Hippocampal formation (tissue), 2 donors: ENCODE measurements at places on chromosomes 2 and 18.

DNA sequence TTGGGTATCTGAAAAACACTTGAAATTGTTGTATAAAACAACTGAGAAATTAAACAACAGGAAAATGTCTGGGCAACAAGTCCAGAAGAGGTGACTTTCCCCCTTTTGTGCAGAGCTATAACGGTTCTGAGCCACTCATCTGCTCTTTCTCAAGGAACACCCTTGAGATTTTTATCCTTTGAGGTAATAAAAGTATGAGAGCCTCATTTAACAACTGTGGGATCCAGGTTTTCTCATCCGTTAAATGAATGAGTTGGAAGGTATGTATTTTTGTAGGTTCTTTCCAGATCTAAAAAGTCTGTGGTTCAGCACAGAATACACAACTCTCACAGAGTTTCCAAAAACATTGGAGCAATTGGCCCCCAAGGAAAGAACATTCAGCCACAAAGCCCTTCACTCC lies 93.0 kb downstream of the ANKRD44 start:
- no peak for DNase-seq

GRCh38 chr18:64747803-64748202 lies 598.9 kb upstream of the LINC00305 start:
- no peak for DNase-seq

- DNase-seq = no peak
These were observed 428.9 kb upstream of the NETO1 start for GRCh38 chr18:73296686-73297085.

GRCh38 chr2:11764359-11764758 lies 17.9 kb downstream of the LPIN1 start:
- DNase-seq = no peak

DNA sequence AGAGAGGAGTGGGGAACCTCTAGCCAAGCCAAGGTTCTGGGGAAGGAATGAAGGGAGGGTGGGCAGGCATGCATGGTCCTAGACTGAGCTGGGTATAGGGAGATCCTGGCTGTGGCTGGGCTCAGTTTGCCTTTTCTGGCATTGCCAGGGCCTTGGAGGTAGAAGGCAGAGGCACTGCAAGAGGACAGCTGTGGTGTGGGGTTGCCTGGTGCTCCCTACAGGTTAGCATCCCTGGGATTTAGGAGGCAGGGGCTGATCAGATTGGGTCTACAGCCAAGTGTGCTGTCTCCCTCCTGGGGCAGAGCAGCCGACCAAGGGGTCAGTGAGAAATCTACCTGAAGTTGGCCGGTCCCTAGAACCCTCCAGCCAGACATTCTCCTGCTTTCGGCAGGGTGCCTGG lies 15.9 kb downstream of the ABCG8 start:
- no peak for DNase-seq

DNA sequence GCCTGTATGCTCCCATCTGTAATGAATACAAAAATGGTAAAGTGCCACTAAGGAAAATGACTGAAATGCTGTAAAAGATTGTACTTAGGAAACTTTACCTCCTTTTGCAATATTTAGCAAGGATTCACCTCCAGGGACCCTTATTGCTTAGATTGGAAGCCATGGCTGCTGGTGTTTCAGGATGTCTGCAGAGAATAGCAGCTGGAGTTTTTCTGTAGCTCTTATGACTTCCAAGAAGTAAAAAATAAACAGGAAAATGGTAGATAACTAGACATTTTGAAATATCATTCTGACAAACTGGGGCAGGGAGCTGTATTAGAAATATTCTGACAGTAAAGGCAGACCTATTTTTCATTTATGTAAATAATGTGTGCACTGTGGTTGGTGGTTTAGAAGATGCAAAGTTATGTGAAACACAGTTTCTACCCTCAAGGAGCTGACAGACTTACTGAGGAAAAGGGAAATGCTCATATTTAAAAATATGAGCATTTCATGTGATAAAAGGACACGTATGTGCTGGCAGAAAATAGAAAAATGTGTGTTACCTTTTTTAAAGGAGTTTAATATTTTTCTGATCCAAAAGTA lies 224.9 kb upstream of the BOD1L2 start:
- no peak for DNase-seq
